ENCODE measurements at places on chromosomes 7 and 10.

- DNase-seq: no peak
These were observed 115.7 kb downstream of the TPK1 start for GRCh38 chr7:144720149-144720548.

DNA sequence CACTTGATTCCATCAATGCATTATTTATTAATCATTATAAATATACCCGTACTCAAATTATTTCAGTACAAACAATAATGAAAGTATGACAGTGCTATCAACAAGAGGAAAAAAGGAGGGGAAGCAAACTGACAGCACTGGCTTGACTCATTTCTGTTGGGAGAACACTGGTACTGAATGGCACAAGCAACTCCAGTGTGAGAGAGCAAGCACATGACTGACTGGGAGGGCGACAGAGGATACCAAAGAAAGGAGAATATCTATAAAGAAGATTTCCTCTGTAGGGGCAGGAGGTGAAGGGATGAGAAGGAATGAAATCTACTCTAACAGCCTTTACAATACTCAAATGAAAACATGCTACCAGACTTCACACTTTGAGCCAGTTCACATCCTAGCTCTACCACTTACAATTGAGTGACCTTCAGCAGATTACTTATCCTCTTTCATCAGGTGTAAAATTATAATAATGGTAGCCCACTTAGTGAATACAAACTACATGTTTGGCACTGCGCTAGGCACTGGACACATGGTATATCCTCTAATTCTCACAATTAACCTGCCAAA, 1.5 kb downstream of the USP54 start:
- DNase-seq: no peak

GRCh38 chr7:121102619-121103018, 114.1 kb downstream of the CPED1 start:
- DNase-seq: no peak

- no peak for DNase-seq
These were observed 57.2 kb upstream of the STRIP2 start for GRCh38 chr7:129376778-129377700.

- DNase-seq: no peak
These were observed 421.4 kb downstream of the GALNT17 start for GRCh38 chr7:71553306-71553705.

DNA sequence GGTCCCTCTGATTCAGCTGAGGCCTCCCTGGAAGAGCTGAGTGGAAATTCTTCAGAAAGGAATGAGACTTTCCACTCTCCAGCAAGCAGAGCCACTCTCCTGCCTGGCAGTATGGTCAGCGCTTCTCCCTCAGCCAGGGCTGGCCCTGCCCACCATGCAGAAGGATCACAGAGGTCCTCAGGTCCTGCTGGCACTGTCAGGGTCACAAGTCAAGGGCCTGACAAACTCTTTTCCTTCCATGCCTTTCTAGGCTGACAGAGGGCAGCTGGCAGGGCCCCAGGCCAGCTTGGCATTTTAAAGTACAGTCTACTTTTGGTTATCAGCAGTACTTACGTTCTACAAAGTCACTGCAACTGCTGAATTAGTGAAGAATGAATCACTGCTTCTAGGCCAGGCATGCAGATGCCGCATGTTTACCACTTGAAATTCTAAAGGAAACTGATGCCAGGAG, 119.3 kb upstream of the FRMD4A start:
- no peak for DNase-seq

GRCh38 chr7:88396295-88396947, 89.7 kb upstream of the STEAP4 start:
- DNase-seq: no peak

DNA sequence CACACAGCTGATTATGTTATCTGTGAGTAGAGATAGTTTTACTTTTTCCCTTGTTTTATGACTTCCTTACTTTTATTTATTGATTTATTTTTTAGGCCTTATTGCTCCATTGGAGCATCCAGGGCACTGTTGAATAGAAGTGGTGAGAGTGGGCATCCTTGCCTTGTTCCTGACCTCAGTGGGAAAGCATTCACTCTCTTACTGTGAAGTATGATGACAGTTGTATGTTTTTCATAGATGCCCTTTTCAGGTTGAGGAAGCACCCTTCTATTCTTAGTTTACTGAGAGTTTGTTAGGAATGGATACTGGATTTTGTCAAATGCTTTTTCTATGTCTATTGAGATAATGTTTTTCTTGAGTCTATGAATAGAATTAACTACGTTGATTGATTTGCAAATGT, 88.6 kb downstream of the XRCC2 start:
- DNase-seq: no peak

DNA sequence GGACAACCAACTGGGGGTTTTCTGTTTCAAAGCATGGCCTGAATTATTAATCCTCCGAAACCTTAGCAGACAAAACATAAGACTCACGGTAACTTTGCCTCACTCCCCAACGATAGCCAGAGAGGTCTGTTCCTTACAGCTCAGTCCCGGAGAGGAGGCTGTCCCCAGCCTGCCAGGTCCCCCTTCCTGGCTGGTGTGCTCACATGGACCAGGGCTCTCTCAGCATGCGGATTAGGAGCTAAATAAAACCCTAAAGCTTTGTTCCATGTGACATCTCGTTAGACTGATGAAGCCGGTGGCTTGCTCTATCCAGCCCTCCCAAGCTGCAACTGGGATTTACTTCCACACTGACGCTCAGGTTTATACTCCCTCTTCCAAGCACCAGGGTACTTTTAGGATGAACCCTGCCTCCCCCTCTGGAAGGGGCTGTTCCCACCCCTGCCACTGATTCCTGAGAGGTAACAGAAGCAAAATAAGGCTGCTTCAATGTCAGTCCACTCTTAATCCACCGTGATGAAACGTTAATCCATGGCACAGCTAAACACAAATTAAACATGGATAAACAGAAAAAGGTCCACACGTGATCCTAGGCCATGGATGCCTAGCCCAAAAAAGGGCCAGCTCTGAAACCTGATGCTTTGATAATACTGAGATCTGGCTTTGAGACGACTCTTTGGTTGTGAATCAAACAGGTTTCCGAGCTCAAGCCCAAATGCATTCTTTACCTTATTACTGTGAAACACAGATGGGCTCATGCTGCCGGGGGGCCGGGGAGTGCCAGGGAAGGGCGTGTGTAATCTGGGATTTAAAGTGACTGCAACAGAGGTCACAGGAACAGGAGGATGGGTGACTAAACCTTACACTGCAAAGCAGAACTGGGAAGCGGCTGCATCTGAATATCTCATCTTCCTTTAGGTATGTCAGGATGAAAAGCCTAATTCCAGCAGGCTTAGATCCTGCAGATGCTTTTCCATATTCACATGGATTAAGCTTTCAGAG, 86.2 kb downstream of the ZRANB1 start:
- no peak for DNase-seq

GRCh38 chr10:128626397-128627000, 500.3 kb upstream of the MKI67 start:
- no peak for DNase-seq

DNA sequence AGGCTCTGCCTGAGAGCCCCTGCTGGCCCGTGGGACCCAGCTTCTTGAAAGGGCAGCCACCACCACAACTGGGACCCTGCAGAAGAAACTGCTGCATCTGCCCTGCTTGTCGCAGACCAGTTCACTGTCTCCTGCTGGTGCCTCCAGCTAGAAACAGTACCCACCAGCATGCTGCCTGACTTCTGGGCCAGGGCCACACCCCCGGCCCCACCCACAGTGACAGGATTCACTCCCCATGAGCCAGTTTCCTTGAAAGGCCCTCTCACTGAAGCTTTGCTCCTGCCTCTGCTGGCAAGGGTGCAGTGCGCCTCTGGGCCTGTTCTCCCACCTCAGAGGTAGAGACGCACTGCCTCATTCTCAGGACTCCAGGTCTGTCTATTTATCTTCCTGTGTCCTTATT, 32.4 kb downstream of the ANXA11 start:
- DNase-seq: no peak

- DNase-seq: no peak
These were observed 18.0 kb downstream of the RRP12 start for GRCh38 chr10:97383159-97383558.

- no peak for DNase-seq
These were observed 16.0 kb downstream of the HDAC9 start for GRCh38 chr7:18511351-18512140.

DNA sequence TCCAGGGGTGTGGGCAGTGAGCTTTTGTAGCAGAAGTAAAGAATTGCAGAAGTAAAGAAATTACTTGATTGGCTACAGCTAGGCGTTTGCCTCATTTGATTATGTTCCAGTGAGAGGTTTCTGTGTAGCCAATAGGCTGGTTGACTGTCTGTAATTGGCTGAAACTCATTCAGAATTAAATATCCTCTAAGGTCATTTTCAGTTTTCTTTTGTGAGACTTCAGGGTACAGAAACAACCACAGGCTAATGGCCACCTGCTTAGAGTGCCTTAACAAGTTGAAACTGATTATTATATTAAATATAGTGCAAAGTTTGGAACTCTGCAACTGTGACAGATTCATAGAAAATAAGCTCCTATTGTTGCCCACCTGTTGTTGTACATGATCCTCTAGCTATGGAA, 10.6 kb downstream of the SEC61A2 start:
- DNase-seq: no peak

GRCh38 chr10:127524908-127525665, 24.0 kb upstream of the NPS start:
- no peak for DNase-seq

GRCh38 chr10:118956802-118957442, 72.6 kb upstream of the NANOS1 start:
- DNase-seq: no peak
